ENCODE measurements at places on chromosomes 2 and 18.
A peak's percentile ranks its signal among the peaks of the same experiment; 100 is the strongest.

DNA sequence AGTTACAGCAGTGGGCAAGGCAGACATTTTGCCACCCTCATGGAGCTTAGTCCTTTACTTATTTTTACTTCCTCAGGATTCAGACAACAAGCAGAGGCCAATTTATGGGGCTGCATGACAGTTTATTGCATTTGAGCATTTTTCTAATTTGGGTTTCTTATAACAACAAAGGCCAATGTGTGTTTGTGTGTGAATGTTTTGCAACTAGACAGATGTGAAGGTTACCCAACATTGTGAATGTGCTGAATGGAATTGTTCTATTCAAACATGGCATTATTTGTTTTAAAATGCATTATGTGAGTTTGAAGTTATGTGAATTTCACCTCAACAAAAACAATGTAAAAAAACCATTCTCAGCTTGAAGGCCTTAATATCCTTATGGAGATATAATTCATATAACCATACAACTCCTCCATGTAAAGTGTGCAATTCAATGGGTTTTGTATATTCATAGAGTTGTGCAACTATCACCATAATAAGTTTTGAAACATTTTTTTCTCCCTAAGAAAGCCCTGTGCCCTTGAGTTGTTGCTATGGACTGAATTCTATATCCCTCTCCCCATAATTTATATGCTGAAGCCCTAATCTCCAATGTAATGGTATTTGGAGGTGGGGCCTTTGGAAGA is 57.3 kb downstream of the CCDC195 start:
- no peaks in the 10 kb centered on the region for H3K27me3 ChIP-seq
- no peak for DNase-seq
- no peaks in the 10 kb centered on the region for H3K4me1 ChIP-seq
- no peak overlapping the region for H3K4me3 ChIP-seq

GRCh38 chr2:217610401-217610814 is 392.4 kb downstream of the TNS1 start:
- no peaks in the 10 kb centered on the region for H3K4me1 ChIP-seq
- no peak overlapping the region for H3K27ac ChIP-seq
- DNase-seq: no peak
- H3K36me3 ChIP-seq: no peaks in the 10 kb centered on the region

DNA sequence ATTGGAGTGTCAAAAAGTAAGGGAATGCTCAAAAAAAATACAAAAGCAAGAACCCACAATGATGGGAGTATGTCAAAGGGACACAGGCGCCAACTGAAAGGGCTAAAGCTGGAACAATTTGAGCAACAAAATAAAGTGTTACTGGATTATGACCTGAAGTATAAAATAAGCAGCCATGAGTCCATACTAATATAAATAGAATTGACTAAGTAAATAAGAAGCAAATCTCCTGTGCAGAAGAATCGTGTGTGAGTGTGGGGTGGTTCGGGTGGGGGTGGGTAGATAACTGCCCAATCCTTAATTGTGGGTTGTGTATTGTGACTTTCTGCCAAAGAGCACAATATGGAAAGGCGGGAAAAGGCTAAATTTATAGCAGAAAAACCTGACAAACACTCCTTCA is 23.5 kb downstream of the IRS1 start:
- H3K27ac ChIP-seq: no peak overlapping the region
- no peaks in the 10 kb centered on the region for H3K36me3 ChIP-seq
- no peaks in the 10 kb centered on the region for H3K4me1 ChIP-seq

GRCh38 chr2:215434447-215435279 is 1.2 kb downstream of the FN1 start:
- no peaks in the 10 kb centered on the region for H3K27me3 ChIP-seq
- H3K27ac ChIP-seq: peak overlapping the region; percentile 86
- H3K36me3 ChIP-seq: peaks cover 27% of the 10 kb centered on the region
- H3K4me1 ChIP-seq: peaks cover 52% of the 10 kb centered on the region
- H3K4me3 ChIP-seq: peak overlapping the region; percentile 77
- peak; percentile 58 for DNase-seq

DNA sequence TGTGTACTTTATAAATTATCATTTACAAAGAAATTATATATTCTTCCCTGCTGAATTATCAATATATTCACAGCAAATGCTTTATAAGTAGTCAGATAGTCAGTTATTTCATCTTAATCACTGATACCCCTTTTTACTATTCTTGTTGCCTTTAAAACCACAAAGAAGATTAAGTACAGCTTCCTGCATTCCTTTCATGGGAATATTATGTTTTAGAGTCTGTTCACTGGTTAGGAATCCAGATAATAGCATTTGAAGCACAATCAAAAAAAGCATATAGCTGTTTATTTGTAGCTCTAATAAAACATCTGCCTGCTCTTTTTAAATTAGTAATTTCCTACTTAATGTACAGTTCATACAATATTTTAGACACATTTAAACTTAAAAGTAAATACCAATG is 508.9 kb downstream of the FBXO15 start:
- no peaks in the 10 kb centered on the region for H3K36me3 ChIP-seq
- no peak overlapping the region for H3K4me3 ChIP-seq
- H3K27me3 ChIP-seq: no peaks in the 10 kb centered on the region
- H3K27ac ChIP-seq: no peak overlapping the region
- H3K4me1 ChIP-seq: no peaks in the 10 kb centered on the region
- no peak for DNase-seq

GRCh38 chr2:174327021-174327840 is 7.5 kb upstream of the SP9 start:
- H3K27me3 ChIP-seq: peaks cover 67% of the 10 kb centered on the region
- no peaks in the 10 kb centered on the region for H3K36me3 ChIP-seq
- H3K4me3 ChIP-seq: no peak overlapping the region
- DNase-seq: no peak

DNA sequence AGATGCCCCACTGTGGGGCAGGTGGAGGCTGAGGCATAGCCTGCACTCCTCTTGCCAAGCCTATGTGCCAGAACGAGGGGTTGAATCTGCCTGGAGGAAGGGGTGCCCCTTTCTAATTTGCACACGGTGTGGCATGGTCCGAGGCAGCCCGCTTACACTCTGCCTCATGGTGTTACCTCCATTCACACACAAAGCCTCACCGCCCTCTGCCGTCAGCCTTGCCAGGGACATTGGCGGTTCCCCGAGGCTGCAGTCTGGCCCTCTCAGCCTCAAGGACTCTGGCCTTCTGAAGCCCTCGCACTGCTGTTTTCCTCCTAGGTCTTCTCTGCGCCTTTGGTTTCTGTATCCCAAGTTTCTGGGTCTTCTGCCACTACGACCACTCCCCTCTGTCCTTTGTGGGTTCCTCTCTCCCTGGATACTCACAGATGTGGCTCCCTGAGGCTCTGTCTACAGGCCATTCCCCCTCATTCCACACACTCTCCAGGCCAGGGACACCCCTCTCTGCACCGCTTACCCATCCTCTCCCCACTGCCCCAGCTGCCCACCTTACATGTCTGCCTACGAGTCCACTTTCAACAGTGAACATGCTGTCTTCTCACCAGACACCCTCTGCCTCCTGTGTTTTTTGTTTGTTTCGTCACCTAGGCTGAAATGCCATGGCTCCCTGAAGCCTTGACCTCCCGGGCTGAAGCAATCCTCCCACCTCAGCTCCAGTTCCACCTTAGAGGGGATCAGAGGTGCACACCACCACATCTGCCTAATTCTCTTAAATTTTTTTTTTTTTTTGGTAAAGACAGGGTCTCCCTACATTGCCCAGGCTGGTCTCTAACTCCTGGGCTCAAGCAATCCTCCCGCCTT is 7.9 kb upstream of the ASPRV1 start:
- DNase-seq: no peak
- no peaks in the 10 kb centered on the region for H3K36me3 ChIP-seq
- no peaks in the 10 kb centered on the region for H3K4me1 ChIP-seq
- H3K27me3 ChIP-seq: peaks cover 4% of the 10 kb centered on the region
- no peak overlapping the region for H3K27ac ChIP-seq

DNA sequence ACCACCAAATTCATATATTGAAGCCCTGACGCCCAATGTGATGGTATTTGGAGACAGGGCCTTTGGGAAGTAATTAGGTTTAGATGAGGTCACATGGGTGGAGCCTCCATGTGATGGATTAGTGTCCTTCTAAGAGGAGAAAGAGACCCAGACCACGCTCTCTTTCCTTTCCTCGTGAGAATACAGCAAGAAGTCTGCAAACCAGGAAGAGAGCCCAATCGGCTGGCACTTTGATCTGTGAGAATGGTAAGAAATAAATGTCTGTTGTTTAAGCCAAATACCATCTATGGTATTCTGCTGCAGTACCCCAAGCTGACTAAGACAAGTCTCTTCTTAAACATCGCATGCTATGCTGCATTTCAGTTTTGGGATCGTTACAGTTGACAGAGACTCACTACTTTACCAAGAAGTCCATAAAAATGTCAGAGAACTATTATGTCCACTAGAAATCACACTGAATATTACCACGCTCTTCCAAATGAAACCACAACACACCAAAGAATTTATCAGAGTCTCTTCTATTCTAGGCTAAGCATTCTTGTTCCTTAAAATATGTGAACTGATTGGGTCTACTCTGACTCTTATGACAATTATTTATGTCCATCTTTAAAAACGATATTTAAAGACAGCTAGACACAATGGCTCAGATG is 48.5 kb downstream of the LPIN2 start:
- no peak overlapping the region for H3K4me3 ChIP-seq
- no peak overlapping the region for H3K27ac ChIP-seq
- DNase-seq: no peak
- no peaks in the 10 kb centered on the region for H3K4me1 ChIP-seq

DNA sequence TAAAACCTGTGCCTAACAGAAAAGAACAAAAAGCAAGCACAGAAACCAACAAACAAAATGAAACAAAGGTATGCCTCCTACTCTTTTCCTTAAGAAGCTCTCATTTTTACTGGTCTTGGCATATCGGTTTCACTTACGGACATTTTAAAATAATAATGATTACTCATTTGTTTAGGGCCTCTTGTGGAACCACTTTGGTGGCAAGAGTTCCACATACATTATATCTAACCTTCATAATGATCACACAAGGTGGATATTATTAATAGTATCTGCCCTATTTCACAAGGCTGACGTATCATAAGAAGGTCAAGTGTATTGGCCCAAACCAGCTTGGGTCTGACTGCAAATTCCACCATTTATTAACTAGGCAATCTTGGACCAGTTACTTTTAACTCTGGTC is 304.7 kb downstream of the TCF4 start:
- no peaks in the 10 kb centered on the region for H3K36me3 ChIP-seq
- peaks cover 21% of the 10 kb centered on the region for H3K4me1 ChIP-seq
- no peak overlapping the region for H3K27ac ChIP-seq
- no peaks in the 10 kb centered on the region for H3K27me3 ChIP-seq
- DNase-seq: no peak

DNA sequence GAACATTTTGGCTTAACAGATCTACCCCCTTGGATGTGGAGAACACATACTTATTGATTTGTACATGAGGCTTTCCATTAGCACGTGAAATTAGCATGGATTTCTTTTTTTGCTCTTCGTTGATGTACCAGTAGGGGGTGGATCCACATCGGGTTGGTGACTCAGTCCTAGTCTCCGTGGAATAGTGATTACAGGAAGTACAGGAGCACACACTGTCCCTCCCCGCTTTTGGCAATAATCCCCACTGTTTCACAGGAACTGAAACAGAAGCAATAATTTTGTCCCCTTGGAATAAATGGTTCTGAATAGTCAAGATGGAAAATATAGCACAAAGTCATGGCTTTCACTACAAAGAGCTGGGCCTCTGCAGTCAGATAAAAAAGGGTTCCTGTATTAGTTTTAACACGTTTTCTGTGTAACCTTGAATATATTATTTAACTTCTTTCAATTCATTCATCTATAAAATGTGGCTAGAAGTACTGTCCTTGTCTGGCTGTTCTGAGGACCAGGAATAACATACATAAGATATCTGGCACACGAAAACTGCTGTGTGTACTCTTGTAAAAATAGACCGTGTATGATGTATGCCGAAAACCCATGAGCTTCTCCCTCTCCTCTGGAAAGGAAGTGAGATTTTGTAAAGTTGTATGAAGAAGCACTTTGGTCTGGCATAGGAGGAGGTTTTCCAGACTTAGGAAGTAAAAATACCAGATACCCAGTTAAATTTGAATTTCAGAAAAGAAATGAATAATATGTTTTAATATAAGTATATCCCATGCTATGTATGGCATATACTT is 229.2 kb downstream of the GALR1 start:
- H3K4me1 ChIP-seq: no peaks in the 10 kb centered on the region
- no peaks in the 10 kb centered on the region for H3K27me3 ChIP-seq
- no peak for DNase-seq
- no peaks in the 10 kb centered on the region for H3K36me3 ChIP-seq
- H3K4me3 ChIP-seq: no peak overlapping the region

DNA sequence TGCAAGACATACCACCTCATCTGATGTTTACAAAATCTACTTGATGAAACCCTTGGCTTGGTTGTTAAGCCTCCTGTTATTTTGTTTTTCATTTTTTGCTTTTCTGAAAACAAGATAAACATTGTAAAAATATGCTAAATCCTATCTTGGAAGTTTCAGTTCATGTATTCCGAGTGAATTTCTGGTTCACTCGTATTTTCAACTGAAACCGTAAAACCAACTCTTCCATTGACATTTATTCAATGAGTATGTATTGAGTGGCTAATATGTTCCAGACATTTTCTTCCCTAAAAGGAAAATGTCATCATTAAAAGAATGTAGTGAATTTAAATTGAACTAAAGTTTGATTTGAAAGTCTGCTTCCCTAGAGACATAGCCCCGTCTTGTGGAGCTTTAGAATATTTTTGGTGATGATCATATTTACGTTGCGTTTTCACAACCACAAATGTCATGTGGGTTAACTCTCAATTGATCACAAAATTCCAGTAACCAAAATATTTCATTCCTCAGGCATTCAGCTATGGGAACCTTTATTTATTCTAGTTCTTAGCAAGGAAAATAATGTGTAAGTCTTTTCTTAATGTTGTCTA is 204.2 kb downstream of the MBD2 start:
- no peaks in the 10 kb centered on the region for H3K27me3 ChIP-seq
- H3K4me3 ChIP-seq: no peak overlapping the region
- no peaks in the 10 kb centered on the region for H3K36me3 ChIP-seq
- no peaks in the 10 kb centered on the region for H3K4me1 ChIP-seq

- no peaks in the 10 kb centered on the region for H3K27me3 ChIP-seq
- no peak overlapping the region for H3K4me3 ChIP-seq
- H3K27ac ChIP-seq: no peak overlapping the region
- H3K4me1 ChIP-seq: peaks cover 8% of the 10 kb centered on the region
- H3K36me3 ChIP-seq: no peaks in the 10 kb centered on the region
- DNase-seq: no peak
Observed at GRCh38 chr2:235523021-235523420, 29.2 kb downstream of the AGAP1 start.

GRCh38 chr2:52794581-52794980 is 973.0 kb upstream of the CHAC2 start:
- H3K4me1 ChIP-seq: no peaks in the 10 kb centered on the region
- no peak overlapping the region for H3K4me3 ChIP-seq
- DNase-seq: no peak

DNA sequence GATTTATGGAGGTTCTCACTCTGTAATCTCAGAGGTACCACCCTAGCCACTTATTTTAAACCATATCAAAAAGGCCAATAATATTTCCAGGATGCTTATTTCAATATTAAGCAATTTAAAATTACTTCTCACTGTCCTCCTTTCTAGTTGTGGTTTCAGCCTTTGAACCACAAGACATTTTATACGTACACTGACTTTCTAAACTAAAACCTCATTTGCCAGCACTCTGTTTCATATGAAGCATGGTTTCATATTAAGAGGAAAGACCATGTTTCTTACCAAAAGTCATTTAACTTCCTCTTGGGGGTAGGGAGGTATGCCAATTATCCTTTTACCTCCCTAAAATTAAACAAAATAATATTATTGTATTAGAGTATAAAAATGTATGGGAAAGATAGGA is 399.8 kb downstream of the CDH7 start:
- no peaks in the 10 kb centered on the region for H3K27me3 ChIP-seq
- H3K4me3 ChIP-seq: no peak overlapping the region
- no peaks in the 10 kb centered on the region for H3K36me3 ChIP-seq
- H3K27ac ChIP-seq: no peak overlapping the region
- DNase-seq: no peak

- H3K4me1 ChIP-seq: no peaks in the 10 kb centered on the region
- DNase-seq: peak; percentile 13
- no peak overlapping the region for H3K27ac ChIP-seq
Observed at GRCh38 chr18:74524097-74524496, 10.2 kb upstream of the CNDP1 start.

All from endothelial cell of umbilical vein (primary cell).